ENCODE measurements at places on chromosomes 12 and 14.

- DNase-seq, result no peak
These were observed at the start of gene EMP1 for GRCh38 chr12:13196130-13196921. EMP1 (plus strand) TSS chr12:13196726; CDS start chr12:13211511, 14,785 bp downstream.

- DNase-seq, result no peak
These were observed 12.5 kb upstream of the AVPR1A start for GRCh38 chr12:63163541-63163940.

DNA sequence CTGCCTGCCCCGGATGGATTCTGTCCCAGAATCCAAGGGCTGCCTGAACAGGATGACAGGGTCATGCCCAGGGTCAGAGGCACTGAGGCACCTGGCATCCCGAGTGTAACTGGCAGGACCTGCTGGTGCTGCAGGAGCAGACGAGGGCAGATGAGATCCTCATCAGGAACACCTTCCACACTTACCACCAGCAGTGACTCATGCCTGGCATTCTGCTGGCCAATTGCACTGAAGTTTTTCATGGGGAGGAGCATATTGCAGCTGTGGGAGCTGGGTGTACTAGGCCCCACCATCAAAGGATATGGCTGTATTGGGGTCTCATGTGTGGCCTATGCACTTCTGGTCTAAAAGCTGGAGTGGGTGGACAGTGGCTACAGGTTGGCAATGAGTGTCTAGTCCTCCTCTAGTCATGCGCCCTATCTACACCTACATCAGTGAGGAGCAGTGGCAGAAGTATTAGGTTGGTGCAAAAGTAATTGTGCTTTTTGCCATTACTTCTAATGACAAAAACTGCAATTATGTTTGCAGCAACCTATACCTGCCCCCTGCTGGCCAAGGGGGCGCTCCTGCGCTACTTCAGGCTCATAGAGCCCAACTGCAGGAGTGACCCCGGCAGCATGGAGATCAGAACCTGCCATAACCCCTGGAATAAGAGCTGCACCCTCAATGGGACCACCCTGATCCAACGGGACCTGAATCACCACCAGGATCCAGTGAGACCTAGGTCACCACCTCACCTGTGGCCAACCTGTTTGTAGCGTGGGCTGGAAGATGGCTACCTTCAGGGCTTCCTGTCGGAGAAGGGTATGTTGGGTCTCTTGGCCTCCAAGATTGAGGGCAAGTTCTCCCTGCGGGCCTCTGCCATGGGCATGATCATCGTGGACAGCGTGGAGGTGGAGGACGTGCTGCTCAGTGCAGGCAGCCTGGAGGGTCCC is 8.0 kb upstream of the C12orf42 start:
- peak; percentile 65 for DNase-seq

- DNase-seq, result no peak
These were observed 42.6 kb upstream of the FOXJ2 start for GRCh38 chr12:7989827-7990491.

DNA sequence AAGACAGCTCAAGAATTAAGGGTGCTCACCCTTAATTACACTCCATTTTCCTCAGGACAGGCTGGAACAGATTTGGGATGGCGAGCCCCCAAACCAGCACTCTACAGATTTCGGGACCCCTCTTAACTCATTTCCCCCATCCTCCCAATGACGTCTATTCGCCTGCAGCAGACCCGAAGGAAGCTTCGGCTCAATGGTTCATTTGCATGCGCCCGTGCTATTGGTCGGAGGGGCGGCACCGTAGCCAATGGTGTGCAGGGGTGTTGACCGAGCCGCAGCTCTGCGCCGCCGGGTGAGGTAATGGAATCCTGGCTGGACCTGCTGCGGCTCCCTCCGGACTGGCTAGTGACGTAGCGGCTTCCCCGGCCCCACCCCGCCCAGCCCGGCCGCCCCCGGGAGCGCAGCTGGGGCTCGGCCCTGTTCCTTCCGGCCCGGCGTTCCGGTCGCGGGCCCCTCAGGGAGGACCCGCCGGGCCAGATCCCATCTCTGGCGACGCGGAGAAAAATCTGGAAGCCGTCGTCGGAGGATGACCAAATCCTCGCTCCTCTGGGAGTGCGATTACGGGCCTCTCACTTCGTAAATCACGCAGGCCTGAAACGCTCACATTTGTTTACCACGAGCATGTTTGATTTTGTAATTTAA is 18.3 kb upstream of the NR4A1 start:
- DNase-seq, result peak; percentile 99

DNA sequence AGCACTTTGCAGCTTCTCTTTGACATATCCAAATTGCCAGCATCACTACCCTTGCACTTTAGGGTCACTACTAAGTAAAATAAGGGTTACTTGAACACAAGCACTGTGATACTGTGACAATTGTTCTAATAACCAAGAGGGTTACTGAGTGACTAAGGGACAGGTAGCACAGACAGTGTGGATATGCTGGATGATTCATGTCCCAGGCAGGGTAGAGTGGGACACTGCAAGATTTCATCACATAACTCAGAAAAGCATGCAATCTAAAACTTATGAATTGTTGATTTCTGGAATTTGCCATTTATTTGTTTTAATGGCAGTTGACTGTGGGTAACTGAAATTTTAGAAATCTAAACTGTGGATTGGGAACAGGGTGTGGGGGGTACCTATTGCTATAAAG is 218.8 kb downstream of the KITLG start:
- no peak for DNase-seq

GRCh38 chr12:115632308-115632707 is 645.2 kb downstream of the MED13L start:
- DNase-seq, result no peak

DNA sequence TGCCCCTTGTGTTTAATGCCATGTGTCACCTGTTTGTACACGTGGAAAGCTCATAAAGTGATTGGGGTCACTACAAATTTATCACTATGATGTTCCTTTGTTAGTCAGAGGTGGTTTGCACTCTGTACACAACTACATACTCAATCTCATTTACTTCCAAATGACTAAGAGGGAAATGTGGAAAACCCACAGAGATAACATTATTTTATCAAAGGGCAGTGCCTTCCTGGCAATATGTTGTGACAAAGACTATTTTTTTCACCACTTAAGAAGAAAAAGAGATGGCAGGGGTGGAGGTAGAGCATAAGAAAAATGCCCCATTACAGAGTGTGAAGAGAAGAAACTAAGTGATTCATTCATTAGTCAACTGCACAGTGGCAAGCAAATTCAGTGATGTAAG is 1064.1 kb upstream of the FLRT2 start:
- DNase-seq, result no peak

DNA sequence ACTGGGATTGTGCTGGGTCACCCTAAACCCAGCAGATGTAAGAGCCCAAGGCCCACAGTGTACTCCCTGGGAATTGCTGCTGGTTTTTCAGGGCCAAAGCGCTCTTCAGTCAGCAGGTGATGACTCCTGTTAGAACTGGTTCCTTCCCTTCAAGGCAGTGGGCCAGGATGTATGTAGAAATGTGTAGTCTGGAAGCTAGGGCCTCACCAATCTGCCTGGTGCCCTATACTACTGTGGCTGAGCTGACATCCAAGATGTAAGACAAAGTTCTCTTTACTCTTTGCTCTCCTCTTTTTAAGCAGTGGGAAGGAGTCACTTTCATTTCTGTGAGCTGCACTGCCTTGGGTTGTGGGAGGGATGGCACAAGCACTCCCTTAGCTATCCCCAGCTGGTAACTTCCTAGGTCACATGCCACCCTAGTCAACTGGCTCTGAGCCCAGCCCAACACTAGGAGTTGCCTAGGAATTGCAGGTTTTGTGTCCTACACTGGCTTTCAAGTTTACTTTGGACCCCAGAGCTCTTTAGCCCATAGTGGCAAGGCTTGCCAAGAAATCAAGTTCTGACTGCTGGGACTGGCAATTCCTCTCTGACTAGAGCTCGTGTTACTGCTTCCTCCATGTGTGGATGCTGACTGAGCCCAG is 249.2 kb downstream of the C12orf50 start:
- no peak for DNase-seq

DNA sequence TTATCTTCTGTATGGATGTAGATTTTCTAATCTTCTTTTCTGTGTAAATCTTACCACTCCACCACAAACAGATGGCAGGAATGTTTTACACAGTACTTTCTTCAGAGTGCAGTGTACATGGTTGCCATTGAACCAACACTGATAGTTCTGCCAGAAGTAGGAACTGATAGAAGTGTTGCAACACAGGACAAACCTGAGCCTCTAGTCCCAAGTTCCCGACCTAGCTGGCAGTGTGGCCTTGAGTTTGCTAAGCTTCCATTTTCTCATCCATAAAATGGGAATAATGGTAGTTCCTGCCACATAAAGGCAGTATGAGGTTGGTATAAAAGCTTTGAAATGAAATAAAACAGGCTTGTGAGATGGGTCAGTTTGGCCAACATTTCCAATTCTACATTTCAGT is 50.8 kb upstream of the SAV1 start:
- DNase-seq, result no peak

Data from ecto neural progenitor cell (in vitro differentiated cells).